Nephron progenitor cell (in vitro differentiated cells): ENCODE measurements at places on chromosomes 3 and 15.
A peak's percentile ranks its signal among the peaks of the same experiment; 100 is the strongest.

GRCh38 chr15:32763295-32763694 is 45.5 kb downstream of the GREM1 start:
- DNase-seq = no peak

GRCh38 chr15:68623301-68623892 is 44.6 kb downstream of the CORO2B start:
- DNase-seq = no peak

- DNase-seq = no peak
Measured at GRCh38 chr3:102068327-102068726, 219.0 kb downstream of the NFKBIZ start.

DNA sequence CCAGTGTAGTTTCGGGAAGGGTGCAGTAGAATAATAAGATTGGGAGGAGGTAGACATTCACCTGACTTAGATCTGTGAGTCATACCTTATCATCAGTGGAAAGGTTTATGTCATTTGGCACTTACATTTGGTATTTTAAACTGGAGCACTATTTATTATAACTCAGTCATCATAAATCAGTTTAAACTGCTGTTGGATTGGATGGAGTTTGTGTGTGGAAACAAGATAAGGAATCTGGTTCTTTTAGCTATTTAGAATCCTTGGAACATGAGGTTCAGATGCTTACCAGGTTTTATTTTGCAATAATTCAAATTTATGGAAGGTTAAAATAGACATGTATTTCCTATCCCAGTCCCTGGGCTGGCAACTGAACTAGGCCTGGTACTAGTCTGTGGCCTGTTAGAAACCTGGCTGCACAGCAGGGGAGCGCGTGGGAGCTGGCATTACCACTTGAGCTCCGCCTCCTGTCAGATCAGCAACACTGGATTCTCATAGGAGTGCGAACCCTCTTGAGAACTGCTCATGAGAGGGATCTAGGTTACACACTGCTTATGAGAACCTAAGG is 34.5 kb downstream of the ZFAND6 start:
- DNase-seq = peak; percentile 22

GRCh38 chr3:39190281-39191025 is 1.9 kb downstream of the XIRP1 start:
- DNase-seq = no peak

GRCh38 chr3:117126946-117127546 is 417.5 kb downstream of the TUSC7 start:
- no peak for DNase-seq

- DNase-seq = no peak
Measured at GRCh38 chr15:38554354-38554753, 10.3 kb downstream of the RASGRP1 start.

DNA sequence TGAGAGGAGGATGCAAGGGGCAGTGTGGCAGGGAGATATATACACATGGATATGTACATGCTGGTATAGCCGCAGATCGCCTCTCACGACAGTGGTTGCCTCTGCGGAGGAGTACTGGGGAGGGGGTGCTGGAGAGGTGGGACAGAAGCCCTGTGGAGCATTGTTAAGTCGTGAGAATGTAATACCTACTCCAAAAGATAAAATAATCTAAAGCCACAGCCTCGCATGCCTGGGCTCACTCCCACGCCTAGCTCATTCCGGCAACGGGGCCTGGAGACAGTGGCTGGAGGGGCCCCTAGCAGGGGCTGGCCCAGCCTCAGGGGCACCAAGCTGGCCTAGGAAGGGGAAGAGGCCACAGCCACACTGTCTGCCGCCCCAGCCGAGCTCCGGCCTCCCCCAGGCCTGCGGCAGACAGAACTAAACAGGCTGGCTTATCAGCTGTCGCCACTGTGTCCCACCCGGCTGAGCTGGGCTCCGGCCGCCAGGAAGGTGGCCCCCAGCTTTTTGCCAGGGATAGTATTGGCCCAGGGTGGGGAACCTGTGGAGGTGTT is 65.1 kb upstream of the LCTL start:
- peak; percentile 36 for DNase-seq

DNA sequence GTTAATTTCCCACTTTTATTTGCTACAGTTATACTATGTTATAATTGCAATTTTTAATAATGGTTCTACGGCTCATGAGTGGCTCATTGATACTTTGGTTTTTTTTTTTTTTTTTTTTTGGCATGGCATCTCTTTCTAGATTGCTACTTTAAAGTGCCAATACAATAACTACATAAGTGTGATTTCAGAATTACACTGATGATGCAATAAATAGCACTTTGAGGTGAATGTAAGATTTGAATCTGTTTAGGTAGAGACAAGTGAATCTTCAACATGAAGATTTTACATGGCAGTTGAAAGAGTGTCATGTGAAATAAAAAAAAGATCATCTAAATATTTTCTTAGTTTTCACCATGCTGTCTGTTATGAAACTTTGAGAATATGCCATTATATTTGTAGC is 75.7 kb downstream of the KBTBD8 start:
- DNase-seq = no peak
